ENCODE measurements at places on chromosomes 7 and 10.

- DNase-seq, result no peak
Observed at GRCh38 chr7:102834999-102835398, 77.8 kb upstream of the LRRC17 start.

DNA sequence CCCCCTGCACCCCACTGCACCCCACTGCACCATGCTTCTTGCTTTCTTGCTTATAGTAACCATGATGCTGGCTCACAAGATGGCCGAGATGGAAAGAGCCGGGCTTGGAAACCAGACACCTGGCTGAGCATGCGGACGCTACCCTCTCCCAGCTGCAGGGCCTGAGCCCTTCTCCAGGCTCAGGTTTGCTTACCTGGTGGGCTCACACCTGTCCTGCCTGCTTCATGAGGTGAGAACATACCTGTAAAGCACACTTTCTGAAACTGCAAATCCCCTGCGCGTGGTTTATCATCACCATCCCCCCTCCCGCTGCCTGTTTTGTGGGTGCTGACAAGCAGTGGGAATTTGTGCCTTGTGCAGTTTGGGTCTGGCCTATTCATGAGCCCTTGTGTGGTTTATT is 302.7 kb downstream of the GLRX3 start:
- DNase-seq, result no peak

- no peak for DNase-seq
Observed at GRCh38 chr7:111931958-111932357, 274.2 kb downstream of the DOCK4 start.

DNA sequence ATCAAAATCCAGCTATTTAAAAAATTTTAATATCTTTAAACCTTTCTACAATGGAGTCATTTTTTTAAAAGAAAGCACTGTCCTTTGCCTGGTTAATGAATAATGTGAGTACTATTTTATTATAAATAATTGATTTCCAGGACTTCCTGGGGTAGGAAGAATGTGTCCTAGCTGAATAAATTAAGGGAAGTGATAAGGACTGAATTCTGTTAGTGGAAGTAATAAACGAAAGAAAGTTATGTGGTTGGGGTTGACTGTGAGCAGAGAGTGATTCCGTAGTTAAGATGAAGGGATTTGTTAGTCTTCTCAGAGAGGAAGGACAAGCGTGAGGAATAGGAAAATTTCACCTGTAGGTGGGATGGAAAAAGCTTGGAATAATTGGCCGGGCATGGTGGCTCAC is 59.1 kb downstream of the AHCYL2 start:
- no peak for DNase-seq

DNA sequence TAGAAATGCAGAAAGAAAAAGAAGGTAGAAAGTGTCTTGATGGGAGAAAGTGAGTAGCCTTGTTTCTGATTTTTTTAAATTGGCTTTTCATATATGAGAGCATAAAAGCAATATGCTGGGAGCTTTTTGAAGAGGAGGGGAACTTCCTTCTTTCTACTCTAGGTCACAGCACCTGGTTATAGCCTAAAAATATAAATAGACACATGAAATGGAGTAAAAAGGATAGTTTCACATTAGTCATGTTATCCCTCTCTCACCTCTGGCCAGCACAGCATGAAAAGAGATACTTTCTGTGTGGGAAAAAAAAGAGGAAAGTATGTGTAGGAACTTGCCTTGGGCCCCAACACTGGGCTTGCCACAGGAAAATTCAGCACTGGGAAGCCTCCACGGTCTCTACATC is 292.2 kb upstream of the ZWINT start:
- DNase-seq, result no peak

- no peak for DNase-seq
Observed at GRCh38 chr10:110409926-110410325, 87.8 kb upstream of the DUSP5 start.

DNA sequence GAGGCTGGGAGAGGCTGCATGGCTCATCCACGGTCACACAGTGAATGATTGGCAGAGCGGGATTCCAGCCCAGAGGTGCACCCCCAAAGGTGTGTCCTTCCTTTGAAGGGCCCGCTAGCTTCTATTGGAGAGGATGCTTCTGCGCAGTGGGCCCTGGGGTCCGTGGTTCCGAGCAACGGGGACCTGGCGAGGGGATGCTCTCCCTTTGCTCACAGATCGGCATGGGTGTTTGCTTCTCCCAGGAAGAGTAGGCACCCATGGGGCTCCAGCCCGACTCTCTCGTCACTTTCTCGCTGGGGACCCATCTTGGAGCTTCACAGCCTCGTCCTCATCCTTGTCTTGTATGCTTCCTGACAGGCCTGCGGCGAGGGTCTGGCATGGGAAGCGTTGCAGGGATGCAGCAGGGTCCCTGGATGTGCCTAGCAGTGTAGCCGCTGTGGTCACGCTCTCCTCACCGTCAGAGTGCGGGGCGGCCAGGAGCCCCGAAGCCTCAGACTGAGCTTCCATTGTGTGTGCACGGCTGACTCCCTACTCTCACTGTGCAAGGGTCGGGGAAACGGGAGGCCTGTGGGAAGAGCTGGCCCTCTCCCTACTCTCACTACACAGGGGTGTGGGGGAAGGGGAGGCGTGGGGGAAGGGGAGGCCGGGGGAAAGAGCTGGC is 538.5 kb upstream of the FOXK1 start:
- DNase-seq, result no peak

DNA sequence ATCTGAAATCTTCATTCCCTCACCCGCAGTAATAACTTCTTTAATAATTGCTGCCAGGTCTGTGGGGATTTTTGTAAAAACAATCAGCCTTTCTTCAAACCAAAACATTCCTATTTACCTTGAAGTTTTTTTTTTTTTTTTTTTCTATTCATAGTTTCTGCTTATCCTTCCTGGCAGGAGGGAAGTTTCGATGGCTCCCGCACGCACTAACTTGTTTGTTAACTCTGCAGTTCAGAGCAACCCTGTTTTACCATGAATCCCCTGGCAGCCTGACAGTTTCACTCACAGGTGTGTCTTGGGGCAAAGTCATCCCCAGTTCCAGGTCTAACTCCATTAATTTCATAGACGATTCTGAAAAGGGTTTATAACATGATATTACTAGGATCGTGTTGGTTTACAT is 149.3 kb downstream of the KLF6 start:
- DNase-seq, result no peak

- no peak for DNase-seq
Observed at GRCh38 chr7:23710000-23710399, at the start of gene STK31. STK31 (plus strand) TSS chr7:23710219; CDS start chr7:23710286, 67 bp downstream.

- DNase-seq, result no peak
Observed at GRCh38 chr10:69237528-69238159, 17.5 kb downstream of the HKDC1 start.

DNA sequence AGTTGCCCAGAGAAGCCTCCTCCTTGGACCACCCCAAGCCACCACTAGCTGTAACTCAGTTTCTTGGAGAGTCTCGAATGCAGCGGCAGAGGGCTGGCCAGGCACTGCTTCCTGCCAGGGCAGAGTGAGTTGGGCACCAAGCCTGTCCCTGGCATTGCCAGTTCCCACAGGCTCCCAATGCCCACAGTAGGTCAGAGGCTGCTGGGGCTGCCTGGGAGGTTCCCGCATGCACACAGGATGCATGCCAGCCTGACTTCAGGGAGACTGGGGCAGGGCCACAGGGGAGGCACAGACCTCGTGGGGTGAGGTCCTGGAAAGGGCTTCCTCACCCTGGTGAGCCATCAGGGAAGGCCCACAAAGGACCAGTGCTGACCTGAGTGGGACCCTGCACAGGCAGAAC is 152.8 kb downstream of the ZNF248 start:
- no peak for DNase-seq

- no peak for DNase-seq
Observed at GRCh38 chr10:116760919-116761318, 18.6 kb upstream of the HSPA12A start.

DNA sequence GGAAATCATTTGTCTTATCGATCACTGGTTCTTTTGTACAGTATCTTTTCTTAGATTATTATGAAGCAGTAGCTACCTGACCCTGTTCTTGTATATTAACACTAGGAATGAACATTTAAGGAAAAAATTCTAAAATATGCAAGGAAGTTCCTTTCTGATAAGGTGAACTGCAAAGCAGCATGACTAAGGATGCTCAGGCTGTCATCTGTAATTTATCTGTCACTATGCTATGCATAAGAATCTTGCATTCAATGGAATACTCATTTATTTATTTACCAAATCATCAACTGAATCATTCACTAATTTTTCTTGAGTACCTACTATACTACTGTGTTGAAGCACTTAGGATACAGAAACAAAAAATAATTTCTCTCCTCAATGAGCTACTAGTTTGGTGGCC is 5.8 kb downstream of the GSDME start:
- DNase-seq, result no peak

DNA sequence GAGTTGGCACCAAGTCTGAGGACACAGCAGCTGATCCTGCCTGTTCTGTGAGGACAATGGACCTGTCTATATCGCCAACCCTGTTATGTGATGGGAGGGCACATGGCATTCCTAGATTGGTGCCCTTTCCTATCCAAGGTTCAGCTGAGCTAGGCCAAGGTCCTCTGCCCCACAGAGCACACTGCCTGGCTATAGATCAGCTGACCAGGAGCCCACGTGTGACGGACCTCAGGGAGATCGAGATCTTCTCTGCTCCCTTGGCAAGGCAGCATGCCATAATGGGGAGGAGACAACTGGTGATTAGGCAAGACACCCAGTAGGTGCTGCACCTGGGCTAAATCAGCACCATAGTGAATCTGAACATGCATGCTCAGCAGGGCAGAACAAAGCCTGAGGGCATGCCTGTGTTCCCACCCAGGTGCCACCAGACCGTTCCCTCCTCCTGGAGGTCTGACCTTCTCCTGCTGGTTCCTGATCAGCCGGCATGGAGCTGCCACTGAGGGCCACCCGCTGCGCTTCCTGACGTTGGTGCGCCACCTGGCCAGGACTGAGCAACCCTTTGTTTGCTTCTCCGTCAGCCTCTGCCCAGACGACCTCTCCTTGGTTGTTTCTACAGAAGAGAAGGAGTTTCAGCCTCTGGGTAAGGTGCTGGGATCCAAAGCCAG is 93.7 kb downstream of the WDFY4 start:
- no peak for DNase-seq

- DNase-seq, result no peak
Observed at GRCh38 chr10:123392182-123392963, 238.2 kb downstream of the BUB3 start.

DNA sequence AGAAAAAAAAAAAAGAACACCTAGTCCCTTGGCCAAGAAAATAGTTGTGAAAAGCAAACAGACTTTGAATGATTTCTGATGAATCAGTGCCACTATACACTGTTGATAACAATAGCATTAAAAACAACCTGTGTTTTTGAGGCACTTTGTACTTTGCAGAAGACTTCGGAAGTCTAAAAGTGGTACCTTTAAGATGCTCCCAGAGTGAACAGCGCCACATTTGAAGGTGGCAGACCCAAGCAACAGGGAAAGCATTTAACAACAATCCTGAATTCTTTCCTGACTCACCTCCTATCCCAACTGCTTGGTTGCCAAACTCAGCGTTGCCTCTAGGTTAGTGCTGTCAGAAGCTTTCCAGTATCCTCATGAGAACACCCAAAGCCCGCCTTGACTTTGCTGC is 102.5 kb upstream of the CCDC6 start:
- DNase-seq, result no peak

GRCh38 chr10:63157845-63158624 is 24.9 kb downstream of the NRBF2 start:
- no peak for DNase-seq

- DNase-seq, result no peak
Observed at GRCh38 chr10:4672201-4672600, 153.8 kb upstream of the AKR1E2 start.

GRCh38 chr7:87570178-87570577 is 30.5 kb downstream of the ABCB1 start:
- no peak for DNase-seq

DNA sequence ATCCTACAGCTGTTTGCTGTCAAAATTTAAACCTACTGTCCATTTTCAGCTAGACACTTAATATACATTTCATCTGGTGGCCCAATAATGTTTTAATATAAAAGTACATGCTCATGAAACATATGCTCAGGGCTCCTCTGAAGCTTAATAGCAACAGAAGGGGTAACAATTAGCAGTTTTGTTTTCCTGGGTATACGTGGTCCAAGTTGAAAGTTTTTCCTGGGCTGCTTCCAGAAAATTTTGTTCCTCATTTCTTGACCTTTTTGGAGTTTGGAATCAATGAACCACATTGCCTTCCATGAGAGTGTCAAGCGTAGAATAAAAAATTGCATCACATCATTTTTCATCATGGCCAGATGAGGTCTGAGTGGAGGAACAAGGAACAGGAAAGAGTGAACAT is 537.3 kb upstream of the MGMT start:
- DNase-seq, result no peak

DNA sequence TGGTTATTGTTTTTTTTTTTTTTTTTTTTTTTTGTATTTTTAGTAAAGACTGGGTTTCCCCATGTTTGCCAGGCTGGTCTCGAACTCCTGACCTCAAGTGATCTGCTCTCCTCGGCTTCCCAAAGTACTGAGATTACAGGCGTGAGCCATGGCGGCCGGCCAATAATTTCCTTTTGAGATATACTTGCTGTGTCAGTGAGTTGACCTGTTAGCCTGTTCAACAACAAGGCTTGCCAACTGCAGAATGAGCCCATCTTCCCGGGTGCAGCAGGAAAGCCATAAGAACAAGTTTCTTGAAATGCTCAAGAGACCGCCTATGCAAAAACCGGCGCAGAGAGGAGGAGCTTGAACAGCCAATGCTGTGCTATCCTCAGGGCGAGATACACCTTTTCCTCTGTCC is 112.5 kb downstream of the PRPF18 start:
- no peak for DNase-seq

DNA sequence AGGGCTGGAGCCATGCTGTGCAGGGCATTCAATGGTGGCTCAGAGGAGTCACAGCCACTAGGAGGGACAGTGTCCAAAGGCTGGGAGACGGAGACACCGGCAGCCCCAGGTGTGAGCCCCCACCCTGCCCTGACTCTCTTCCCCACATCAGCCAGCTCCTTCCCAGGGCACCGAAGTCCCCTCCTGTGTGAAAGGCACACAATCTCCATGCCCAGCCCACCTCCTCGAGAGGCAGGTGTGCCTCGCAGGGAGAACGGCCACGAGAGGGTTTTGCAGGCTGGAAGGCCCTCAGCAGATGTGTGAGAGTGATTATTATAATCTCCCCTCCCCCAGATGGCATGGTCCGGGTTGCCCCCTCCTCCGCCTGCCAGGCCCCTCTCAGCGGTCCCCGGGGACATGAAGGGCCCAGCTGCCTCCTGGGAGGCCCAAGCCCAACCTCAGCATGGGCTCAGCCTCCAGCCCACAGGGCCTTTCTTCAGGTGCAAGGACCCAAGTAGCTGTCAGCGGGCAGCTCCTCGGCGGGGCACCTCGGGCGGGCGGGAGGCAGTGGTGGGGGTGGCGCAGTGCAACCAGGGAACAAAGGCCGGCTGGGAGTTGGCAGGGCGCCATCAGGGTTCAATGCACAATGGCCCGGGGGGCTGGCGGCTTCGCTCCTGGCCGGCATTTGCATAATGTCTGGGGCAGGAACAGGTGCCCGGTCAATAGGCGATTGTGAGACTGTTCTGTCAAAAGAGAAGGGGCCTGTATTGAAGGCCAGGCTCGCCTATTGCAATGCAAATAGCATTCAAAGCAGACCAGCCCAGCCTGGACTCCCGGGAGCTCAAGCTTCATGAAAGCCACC is 155.3 kb upstream of the ZMIZ1 start:
- no peak for DNase-seq
